ENCODE measurements at places on chromosomes 6 and 20. TPM values are rescaled to one million over a fixed set of nuclear protein-coding genes. Genes with fewer than 3 reads are reported as not detected.

GRCh38 chr20:57097245-57097915, 169.1 kb downstream of the BMP7 start:
- no peak for DNase-seq

GRCh38 chr6:42966571-42966970, 6.0 kb downstream of the GNMT start:
- no peak for DNase-seq

Gene TINAG
- total RNA-seq = not detected

Gene BMP6
- 0.73 TPM for total RNA-seq

Data from natural killer cell (primary cell).